Stimulated activated CD4-positive, alpha-beta T cell treated with anti-CD3 and anti-CD28 coated beads, Interleukin-4, amount 100 ng/mL, for 48 hours (primary cell): ENCODE measurements at places on chromosomes 7 and 10.
A peak's percentile ranks its signal among the peaks of the same experiment; 100 is the strongest.

DNA sequence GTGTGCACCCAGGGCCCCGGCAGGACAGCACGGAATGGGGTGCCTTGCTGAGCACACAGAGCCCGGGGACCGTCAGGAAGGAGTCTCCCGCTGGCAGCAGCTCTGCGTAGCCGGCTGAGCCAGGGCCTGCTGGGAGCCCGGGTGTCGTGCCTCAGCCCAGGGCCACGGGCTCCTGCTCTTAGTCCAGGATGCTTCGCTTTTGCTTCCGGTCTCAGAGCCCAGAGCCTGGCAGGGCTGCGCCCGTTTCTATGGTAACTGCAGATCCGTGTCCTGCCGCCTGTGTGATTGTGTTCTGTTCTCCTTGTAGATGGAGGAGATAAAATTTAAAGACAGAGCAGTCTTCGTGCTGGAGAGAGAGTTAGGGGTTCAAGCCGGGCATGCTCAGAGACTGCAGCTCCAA is 53.7 kb upstream of the DPYSL4 start:
- DNase-seq: no peak

- DNase-seq: no peak
Measured at GRCh38 chr10:16866541-16867275, 49.5 kb upstream of the RSU1 start.

GRCh38 chr7:132872034-132872433 is 209.9 kb downstream of the CHCHD3 start:
- no peak for DNase-seq

DNA sequence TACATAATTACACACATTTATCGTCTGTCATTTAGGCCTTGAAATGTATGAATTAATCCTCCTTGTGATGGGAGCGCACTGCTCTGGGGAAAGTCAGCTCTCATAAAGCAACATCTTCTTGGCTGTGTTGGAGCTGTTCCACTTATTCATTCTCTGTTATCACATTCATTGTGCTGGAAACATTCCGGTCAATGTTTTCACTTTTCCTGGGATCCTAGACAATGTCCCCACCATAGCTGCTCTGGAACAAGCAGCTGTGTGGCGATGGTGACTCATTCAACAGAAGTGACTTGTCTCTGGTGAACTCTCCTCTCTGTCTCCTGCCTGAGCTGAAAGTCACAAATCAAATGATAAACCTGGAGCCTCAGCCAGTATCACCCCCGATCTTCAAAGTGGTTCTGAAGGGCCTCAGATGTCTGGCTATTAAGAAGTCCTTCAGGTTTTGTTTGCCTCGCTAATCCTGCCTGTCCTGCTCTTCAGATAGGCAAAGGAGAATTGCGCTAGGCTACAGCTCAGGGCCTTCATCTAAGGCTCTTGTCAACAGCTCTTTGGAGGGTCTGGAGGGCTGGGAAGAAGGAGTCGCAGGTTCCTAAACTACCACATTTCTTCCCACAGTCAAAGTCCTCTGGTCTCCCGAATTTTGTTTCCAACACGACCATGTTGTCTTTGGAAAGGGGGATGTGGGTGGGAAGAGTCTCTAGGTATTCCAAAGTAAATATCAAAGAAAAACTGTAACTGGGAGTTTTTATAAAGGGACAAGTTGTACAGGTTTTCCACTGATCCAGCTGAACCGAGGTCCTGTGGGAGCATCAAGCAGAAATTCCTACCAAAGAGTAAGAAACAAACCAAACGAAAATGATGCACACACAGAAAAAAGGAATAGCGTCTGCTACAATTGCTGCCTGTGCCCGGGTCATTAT is 29.3 kb downstream of the KLF6 start:
- DNase-seq: no peak

GRCh38 chr10:72096115-72097000 is 8.0 kb upstream of the SPOCK2 start:
- DNase-seq: no peak

DNA sequence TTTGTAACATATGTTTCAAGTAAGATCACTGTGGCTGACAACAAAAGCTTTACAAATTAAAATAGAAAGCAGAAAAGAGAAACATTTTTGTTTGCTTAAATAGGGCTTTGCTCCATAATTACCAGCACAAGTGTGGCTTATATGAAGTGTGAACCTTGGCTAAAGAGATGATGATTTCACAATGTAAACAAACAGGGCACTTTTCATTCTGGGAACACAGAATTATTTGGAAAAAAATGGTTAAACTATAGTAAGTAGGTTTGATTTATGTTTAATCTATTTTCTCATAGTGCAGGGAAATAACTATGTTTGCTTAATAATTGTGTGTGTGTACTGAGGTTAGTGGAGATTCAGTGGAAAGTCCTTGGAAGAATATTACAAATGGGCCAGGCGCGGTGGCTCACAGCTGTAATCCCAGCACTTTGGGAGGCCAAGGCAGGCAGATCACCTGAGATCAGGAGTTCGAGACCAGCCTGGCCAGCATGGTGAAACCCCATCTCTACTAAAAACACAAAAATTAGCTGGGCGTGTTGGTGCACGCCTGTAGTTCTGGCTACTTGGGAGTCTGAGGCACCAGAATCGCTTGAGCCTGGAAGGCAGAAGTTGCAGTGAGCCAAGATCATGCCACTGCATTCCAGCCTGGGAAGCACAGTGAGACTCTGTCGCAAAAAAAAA is 19.1 kb upstream of the OTUD1 start:
- DNase-seq: no peak

- no peak for DNase-seq
Measured at GRCh38 chr10:63206997-63207811, 74.1 kb downstream of the NRBF2 start.

DNA sequence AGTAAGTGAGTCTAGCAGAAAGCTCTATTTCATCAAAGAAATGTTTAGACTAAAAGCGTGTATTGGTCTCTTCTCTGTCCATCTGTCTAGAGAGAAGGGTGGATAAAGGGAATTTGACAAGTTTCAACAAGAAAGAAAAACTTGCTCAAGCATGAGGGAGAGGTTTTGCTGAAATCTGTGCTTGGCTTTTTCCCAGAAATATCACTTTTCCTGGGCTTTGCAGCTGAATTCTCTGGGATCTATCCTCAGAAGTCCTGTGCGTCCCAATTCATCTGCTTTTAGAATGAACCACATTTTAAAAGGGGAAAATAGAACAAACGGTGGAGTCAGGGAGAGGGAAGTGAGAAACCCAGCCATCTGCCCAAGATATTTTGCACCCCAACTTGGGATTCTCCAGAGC is 59.6 kb upstream of the CELF2 start:
- no peak for DNase-seq

GRCh38 chr10:126161691-126162090 is 226.6 kb downstream of the ADAM12 start:
- no peak for DNase-seq

DNA sequence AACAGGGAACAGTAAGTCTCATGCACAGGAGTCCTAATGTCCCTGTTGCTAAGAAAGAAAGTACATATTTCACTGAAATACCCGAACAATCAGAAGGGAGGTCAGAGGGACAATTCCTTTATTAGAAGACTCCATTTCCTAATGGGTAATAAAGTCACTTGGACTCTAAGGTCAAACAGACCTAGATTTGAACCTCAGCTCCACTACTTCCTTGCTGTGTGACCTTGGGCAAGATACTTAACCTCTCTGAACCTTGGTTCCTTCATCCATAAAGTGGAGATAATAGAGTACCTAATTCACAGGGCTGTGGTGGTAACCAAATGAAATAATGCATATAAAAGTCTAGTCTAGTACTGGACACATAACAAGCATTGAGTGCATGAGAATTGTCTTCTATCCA is 29.2 kb upstream of the HABP2 start:
- no peak for DNase-seq

- DNase-seq: no peak
Measured at GRCh38 chr10:22268503-22268902, 47.7 kb upstream of the COMMD3 start.

- no peak for DNase-seq
Measured at GRCh38 chr7:158001003-158001402, 586.6 kb downstream of the PTPRN2 start.

DNA sequence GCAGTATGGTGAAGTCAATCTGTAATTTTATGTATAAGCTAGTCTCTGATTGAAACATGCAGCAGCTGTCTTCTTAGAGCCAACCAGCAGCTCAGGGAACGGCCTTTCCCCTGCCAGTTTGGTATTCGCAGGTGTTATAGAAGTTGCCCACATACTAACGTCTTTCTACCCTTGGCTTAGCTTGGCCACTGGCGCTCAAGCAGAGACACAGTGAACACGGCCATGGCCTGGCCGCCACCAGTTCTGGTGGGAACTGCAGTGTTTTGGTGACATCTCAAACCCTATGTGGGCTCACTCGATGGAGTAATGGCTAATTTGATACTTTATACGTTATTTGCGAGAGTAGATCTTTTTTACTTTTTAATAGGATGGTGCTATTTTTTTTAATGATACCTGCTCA is 17.1 kb downstream of the EIF4H start:
- no peak for DNase-seq

DNA sequence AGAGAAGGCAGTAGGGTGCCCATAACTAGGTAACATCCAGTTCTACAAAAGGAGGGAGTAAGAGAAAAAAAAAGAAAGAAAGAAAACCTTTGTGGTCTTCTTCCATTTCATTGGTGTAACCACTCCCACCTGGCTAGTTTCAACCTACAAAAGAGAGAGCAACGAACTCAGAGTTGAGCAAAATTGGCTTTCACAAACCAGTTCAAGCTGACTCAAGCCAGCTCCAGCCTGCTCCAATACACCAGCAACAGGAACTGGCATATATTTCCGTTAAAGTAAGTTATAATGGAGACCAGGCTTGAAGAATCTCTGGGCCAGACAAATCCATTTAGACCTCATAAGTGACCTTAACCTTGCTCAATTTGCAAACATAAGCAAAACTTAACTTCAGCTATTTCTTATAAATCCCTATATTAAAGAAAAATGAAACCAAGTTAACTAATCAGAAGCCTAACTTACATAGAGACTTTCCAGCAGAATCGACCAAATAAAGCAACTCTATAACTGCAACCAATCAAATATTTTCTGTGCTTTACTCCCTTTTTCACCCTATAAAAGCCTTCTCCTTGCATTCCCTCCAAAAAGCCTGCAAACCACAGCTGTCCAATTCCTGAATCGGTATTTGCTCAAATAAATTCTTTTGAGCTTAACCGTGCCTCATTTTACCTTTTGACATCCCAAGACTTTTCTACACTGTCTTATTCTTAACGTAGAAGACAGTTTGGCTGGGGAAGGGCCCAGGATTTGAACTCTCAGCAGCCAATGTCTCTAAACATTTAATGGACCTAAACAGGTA is 10.1 kb downstream of the ANKRD22 start:
- no peak for DNase-seq

GRCh38 chr7:105448181-105448580 is 59.5 kb upstream of the SRPK2 start:
- DNase-seq: no peak

GRCh38 chr10:123759501-123760031 is 93.4 kb downstream of the GPR26 start:
- DNase-seq: no peak

GRCh38 chr10:43959364-43960134 is 310.9 kb upstream of the ZNF32 start:
- no peak for DNase-seq

- DNase-seq: no peak
Measured at GRCh38 chr10:124725791-124726190, 18.4 kb downstream of the FAM53B start.

- DNase-seq: no peak
Measured at GRCh38 chr10:86673827-86674581, 5.7 kb downstream of the LDB3 start.

DNA sequence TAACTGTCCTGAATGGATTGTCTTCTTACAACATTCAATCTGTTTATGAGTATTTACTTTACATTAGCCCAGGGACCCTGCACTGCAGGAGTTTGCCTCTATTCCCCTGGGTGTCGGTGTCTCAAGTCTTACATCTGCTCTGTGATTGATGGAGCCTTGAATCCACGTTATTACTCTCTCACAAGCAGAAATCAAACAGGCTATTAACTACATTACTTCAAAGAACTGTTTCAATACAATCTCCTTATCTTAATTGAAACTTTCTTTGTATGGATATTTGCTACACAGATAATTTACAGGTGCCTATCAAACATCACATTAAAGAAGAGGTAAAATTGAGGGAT is 3.1 kb upstream of the ARID5B start:
- no peak for DNase-seq

GRCh38 chr7:6170571-6171531 is 101.6 kb downstream of the CYTH3 start:
- DNase-seq: no peak

- DNase-seq: peak; percentile 9
Measured at GRCh38 chr10:29737074-29737593, 102.4 kb upstream of the SVIL start.

- no peak for DNase-seq
Measured at GRCh38 chr10:18429335-18429734, 222.1 kb downstream of the NSUN6 start.

DNA sequence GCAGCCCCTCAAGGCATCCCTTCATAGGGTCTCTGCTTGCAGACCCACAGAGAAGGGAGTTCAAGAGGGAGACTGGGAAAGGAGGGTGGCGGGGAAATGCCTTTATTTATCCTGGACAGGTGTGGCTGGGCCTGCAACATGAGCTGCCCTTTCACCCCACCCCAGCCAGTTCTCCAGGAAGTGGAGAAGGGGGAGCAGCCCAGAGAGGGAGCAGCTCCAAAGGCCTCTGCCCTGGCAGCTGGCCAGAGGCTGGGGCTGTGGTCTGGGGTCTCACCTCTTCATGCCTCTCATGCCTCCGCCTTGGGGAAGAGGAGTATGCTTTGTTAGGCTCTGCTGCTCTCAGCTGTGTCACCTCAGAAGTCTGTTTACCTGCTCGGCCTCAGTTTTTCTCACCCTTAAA is 3.1 kb downstream of the LDB3 start:
- no peak for DNase-seq

- DNase-seq: no peak
Measured at GRCh38 chr7:116145245-116145852, 65.0 kb upstream of the TES start.

GRCh38 chr7:84697506-84697905 is 489.4 kb downstream of the SEMA3D start:
- no peak for DNase-seq

DNA sequence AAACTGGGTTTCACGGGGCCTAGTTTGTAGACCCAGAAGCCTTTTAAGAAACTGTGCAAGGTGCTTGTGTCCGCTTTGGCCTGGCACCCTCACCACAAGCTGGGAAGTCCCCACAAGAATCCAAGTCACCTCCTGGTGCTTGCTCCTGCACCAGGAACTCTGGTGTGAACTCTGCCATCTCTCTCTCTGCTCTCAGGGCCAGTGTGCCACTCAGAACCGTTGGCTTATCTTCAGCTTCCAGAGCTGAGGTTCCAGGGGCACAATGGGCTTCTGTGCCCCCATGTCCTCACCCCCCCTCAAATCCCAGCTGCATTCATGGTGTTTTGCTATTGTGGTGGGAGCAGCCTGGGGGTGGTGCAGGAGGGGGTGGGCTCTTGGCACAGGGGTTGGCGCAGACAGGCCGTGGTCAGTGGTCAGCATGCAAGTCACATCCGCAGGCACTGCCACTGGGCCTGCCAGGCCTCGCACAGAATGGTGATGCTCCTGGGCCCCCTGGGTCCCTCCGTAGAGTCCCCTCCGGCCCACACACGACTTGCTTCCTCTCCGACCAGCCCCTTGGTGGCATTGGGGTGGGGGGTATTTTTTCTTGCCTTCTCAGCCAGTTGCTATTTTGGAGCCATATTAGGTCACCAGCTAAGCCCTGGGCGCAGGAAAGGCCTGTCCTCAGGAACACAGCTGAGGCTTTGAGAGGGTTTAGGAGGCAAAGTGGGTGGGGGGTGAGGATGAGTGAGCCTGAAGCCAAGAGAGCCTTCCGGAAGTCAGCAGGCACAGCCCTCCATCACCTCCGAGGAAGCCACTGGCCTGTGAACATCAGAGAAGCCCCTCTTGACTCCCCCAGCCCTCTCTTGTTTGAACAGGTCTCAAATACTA is 3.0 kb downstream of the ZCCHC24 start:
- no peak for DNase-seq
